ENCODE measurements at places on chromosomes 6 and 20.

DNA sequence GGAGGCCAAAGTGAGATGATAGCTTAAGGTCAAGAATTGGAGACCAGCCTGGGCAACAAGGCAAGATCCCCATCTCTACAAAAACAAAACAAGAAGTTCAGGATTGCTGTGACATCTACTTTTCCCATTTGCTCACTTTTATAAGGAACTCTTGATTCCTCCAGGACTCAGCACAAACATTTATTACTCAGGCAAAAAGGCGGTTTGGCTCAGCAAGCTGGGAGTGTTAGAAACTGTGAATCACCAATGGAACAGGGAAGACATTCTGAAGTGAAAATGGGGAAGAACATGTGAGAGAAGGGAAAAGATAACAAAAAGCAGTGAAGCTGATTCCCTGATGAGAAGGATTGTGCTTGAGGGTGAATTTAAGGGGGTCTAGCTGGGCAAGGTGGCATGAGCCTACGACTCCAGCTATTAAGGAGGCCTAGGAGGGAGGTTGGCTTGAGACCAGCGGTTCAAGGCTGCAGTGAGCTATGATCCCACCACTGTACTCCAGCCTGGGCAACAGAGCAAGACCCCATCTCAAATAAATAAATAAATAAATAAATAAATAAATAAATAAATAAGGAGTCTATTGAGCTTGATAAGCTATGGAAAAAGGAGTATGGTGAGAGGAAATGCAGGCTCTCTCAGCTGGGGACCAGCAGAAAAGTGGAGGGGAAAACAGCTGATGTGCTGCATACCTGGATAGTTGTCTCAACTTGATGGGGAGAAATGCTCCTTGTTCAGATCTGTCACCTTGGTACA, 65.4 kb upstream of the HDDC2 start:
- no peak for DNase-seq

DNA sequence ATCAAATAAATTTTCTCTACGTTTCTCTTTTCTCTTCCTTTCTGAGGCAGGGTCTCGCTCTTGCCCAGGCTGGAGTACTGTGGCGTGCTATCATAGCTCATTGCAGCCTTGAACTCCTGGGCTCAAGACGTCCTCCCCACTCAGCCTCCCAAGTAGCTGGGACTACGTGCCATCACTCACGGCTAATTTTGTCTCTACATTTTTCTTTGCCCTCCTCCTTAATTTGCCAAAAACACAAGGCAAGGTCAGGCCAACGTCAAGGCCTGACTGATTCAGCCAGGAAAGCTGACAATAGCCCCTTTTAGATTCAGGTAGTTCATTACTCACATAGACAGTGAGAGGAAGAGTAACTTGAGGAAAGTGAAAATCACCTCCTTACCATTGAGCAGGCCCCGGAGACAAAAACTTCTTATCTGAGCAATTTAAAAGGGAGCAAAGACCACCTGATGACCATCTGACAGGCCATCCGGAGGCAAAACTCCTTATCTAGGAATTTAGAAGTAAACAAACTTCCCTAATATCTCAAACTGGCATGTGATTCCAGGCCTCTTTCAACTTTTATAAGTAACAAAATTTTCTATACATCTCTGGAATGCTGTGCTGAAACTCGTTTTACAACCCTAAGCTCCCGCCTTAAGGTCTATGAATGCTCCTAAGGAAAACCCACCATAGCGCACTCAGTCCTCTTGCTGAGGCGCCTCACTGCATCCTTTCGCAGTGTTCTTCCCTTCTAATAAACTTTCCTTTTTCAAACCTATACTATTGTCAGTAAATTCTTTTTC, 42.1 kb upstream of the SRPK1 start:
- DNase-seq, result no peak

DNA sequence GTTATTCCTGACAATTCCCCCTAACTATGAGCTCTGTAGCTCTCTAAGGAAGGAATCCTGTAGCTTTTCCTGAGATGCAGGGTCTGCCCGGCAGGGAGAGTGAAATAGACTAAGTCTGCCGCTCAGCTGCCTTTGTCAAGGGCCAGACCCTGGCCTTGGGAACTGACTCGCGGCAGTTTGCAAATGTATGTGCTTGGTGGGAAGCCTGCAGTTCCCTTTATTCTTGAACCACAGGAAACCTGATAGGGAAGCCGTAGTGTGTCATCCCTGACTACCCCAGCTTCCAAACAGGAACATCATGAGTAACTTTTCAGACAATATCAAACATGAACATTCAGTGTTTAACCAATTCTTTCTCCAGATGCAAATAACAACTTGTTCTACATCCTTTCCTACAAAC, 78.7 kb upstream of the IFNGR1 start:
- no peak for DNase-seq

DNA sequence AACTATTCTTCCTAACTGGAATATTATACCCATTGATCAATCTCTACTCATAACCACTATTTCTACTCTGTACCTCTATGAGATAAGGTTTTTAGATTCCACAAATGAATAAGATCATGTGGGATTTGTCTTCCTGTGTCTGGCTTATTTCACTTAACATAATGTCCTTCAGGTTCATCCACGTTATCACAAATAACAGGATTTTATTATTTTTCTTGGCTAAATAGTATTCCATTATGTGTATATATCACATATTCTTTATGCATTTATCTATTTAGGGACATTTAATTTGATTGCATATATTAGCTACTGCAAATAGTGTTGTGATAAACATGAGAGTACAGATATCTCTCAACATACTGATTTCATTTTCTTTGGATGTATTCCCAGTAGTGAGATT, 823.0 kb upstream of the ADGRB3 start:
- no peak for DNase-seq

- DNase-seq, result no peak
Measured at GRCh38 chr6:63571361-63572043, 778 bp upstream of the LOC128125822 start.

- no peak for DNase-seq
Measured at GRCh38 chr6:89050155-89050554, 30.4 kb upstream of the PNRC1 start.

DNA sequence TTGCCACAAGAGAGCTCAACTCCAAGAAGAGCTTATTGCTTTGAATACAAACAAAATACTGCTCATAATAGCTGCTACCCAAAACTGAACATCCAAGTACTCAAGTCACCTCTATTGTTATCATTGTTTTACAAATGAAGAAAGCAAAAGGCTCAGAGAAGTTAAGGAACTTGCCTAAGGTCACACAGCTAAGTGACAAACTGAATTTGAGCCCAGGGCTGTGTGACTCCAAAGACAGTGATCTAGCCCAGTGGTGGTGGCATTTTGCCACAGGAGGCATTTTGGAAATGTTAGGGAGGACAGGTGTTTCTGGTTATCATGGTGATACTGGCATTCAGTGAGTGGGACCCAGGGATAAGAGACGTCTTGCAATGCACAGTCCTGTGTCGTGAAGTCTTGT, 79.5 kb downstream of the KCNB1 start:
- no peak for DNase-seq

DNA sequence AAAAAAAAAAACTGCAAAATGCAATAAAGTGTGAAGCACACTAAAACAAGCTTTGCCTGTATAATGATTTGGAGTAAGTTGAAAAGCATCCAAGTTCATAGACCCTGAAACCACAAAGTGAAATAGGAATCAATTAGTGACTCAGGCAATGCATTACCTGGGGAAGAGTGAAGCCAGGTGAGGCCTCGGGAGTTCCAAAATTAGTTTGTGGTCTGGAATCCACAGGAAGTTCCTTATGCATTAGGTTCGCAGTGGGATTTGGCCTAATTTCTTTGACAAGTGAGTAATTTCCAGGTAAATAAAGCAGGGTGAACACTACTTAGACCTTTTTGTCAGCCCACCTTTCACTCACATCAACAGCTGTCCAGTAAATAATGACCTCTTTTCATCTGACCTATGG, 490.8 kb downstream of the CBLN4 start:
- no peak for DNase-seq

- no peak for DNase-seq
Measured at GRCh38 chr20:49570161-49570827, 2.4 kb upstream of the PTGIS start.

DNA sequence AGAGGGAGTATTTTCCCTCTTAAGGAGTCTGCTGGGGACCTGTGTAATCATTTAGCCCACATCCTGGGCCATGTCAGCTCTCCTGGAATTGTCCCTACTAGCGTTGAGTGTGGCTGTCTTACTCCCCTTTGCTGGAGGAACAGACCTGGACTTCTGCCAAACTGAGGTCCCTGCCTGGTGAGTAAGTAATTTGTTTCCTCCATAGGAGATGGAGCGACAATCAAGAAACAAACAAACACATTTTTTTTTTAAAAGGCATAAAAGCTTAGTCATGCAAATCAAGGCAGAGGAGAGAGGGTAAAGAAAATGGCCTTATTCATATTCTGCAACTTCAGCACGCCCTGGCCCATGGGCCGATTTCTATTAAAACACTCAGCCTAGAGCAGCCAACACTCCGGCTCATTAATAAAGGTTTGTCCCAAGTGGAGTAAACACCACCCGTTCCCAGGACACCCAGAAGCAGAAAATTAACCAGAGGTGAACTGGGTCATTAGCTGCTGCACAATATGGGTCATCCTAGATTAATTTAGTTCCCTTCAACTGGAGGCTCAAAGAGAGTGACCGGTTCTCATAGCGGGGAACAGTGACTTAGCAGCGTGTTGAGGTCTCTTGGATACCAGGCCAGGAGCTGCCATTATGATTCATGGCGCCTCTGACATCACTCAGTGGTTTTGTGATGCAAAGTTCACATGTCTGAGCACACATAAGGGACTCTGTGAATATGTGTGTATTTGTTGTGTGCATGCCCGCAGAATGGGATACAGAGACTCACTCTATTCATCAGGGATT, 165.0 kb upstream of the SULF2 start:
- no peak for DNase-seq

DNA sequence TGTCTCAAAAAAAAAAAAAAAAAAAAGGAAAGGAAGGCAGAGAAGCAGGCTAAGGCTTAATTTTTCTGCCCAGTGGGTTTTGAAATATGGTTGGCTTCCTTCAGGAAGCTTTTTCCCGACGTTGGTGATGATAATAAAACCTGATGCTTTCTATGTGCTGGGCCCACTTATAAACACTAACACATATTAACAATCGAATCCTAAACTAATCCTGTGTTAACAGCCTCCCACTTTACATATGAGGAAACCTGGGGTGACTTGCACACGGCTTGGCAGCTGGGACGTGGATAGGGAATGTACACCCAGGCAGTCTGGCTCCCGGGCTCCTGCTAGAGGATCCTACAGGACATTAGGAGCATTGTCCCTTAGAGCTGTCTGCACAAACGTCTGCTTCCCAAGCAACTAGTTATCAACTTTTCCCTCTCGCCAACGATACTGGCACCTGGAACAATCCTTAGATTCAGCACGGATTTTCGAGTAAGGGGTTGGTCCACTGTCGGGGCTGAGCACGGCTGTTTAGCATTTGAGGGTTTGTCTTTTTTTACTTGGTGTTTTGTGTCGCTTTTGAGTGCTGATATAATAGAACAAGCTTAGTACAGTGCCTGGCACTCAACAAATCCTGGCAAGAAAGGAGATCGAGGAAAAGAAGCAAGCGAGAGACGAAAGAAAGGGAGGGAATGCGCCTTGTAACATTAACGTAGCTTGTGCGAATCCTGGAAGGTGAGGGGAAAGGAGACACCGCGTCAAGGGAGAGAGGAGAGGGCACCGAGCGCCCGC, 622 bp upstream of the KIZ start:
- no peak for DNase-seq

GRCh38 chr6:138439546-138439945, 35.5 kb downstream of the HEBP2 start:
- DNase-seq, result no peak

DNA sequence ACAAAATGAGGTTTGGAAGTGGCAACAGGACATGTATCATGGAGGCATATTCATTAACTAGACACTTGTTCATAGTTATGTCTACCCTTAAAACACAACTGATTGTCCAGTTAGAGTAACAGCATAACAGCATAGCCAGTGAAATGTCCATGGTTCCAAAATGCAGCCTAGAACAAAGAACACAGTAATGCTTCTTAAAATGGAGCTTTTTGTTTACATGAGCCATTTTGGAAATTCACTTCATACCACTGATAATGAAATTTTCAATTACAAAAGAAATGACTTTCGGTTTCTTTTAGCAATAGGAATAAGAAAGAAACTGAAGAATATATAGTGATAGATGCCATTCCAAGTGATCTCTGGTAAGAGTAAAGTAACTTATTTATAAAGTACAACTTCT, 111.1 kb upstream of the DST start:
- no peak for DNase-seq

DNA sequence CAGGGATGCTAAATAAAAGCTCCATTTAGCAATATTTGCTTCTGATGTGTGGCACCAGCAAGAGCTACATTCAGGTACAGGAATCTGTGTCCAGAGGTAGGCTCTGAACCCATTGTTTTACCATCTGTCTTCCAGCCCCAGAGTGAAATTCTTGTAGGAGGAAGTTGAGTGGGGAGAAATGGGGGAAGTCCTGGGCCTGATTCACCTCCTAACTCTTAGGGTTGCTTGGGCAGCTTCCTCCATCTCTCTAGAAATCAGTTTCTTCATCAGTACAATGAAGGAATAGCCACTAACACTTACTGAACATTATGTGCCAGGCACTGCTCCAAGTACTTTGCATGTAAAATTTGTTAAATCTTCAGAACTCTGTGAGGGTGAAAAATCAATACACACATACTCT, 35.1 kb upstream of the TSPYL1 start:
- DNase-seq, result no peak

DNA sequence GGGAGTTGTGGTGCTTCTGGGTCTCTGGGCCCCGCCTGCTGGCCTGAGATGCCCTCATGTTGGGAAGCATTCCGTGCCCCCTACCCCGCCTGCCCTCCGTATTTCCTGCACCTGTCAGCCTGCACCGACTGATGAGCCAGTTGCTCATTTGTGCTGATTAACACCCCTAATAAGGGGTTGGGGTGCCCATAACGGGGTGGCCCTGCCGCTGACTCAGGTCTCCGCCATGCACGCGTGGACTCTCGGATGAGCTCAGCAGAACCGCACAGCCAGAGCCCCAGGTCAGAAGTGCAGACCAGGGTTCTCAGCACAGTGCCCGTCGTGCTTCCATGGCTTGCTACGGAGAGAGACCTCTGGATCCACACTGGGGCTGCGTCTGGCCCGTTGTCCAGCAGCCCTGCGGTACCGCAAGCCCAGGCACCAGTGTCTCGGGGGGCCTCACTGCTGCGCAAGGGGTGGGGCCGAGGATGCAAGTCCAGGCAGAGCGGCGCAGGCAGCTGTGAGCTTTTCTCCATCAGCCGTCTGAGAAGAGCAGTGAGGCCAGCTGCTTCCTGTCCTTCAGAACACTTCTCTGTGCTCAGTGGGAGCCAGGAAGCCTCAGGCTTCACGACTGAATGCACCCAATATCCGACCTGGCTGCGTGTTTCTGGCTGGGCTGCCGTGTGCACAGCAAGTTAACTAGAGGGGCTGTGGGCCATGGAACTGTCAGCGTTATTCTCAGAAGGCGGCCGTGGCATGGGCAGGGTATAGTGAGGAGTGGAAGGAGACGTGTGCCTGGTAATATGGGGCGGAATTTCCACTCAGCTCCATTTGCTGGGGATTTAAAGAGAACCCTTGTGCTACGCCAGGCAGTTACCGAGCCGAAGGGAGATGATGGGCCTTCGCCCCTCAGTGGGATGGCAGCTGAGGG, 18.6 kb downstream of the MTG2 start:
- no peak for DNase-seq

Measured in CD4-positive, alpha-beta T cell treated with Interleukin-6 for 4 hours (primary cell).